ENCODE measurements at places on chromosomes 3 and 15.
A peak's percentile ranks its signal among the peaks of the same experiment; 100 is the strongest.

- peak; percentile 67 for DNase-seq
Measured at GRCh38 chr15:48962662-48963523, 826 bp downstream of the SHC4 start.

GRCh38 chr3:57000012-57000411 lies 60.5 kb upstream of the SPATA12 start:
- DNase-seq = no peak

DNA sequence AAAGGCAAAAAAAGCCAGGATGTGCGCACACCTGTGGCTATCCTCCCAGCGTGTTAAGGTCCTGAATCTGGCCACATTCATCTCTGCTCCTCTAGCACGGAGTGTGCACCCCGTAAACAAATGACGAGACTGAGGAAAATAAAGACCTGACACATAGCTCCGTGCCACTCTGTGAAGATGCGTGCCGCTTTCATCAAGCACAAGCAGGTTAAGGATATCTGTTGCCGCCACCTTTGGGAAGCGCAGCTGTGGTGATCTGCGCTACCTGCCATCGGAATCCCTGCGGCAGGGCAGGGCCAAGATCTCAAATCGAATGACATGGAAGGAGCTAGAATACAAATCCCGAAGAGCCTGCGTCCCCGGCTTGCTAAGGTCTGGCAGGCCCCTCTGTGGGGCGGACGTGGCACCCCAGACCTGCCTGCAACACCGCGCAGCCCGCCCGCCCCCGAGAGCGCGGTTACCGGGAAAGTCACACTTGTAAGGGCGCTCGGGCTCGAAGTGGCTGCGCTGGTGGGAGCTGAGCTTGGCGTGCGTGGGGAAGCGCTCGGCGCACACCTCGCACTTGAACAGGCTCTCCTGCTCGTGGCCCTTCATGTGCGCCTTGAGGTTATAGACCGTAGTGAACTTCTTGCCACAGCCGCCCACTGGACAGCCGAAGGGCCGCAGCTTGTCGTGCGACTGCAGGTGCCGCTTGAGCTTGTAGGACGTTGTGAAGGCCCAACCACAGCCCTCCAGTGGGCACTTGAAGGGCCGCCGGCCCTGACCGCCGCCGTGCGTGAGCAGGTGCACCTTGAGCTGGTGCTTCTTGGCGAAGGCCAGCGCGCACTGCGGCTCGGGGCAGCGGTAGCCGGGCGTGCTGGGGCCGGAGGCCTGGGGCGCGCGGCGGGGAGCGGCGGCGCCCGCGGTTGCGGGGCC lies 936 bp downstream of the ZXDC start:
- DNase-seq = peak; percentile 53

- DNase-seq = no peak
Measured at GRCh38 chr3:183410280-183410679, 18.1 kb downstream of the MCF2L2 start.

GRCh38 chr15:22786868-22787698 lies 639 bp downstream of the NIPA1 start:
- DNase-seq = peak; percentile 49

- peak; percentile 90 for DNase-seq
Measured at GRCh38 chr15:51731549-51732267, 5.7 kb downstream of the LYSMD2 start.

- DNase-seq = no peak
Measured at GRCh38 chr3:185508335-185508991, 9.6 kb upstream of the TMEM41A start.

DNA sequence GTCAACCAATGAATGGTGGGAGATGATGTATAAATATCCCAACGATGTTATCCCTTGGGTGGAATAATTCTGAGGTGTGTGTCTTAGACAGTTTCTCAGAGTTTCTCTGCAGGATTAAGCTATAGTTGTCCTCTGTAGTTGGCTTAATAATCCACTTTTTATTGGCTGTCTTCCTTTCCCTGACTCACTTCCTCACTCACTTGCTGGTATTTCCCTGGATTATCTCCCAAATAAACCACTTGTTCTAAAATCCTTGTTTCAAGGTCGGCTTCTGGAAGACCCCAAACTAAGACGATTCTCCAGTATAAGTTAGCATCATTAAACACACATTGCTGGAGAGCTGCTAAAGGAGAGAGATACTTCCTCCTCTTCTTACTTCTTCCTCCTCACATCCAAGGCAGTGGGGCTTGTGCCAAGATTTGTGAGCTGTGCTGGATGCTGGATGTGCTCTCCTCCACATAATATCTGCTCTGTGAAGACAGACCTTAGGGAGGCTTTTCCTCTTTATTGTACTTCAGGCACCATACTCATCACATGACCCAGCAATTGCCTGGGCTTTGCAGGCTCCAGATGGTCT lies 22.5 kb upstream of the ROPN1 start:
- no peak for DNase-seq

- DNase-seq = no peak
Measured at GRCh38 chr15:62089616-62090015, 22.8 kb downstream of the C2CD4A start.

GRCh38 chr3:186021673-186022362 lies 84.0 kb upstream of the TRA2B start:
- DNase-seq = peak; percentile 93

DNA sequence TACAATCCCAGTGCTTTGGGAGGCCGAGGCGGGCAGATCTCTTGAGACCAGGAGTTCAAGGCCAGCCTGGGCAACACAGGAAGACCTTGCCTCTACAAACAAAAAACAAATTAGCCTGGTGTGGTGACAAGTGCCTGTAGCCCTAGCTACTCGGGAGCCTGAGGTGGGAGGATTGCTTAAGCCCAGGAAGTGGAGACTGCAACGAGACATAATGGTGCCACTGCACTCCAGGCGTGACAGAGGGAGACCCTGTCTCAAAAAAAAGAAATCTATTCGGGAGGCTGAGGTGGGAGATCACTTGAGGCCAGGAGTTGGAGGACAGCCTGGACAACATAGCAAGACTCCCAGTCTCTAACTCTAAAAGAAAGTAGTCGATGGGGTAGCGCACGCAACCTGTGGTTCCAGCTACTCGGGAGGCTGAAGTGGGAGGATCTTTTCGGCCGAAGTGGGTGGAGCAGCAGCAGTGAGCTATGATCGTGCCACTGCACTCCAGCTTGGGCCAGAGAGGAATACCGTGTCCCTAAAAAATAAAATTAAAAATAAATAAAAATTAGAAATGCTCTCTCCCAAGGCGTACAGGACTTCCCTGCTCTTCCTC lies 775 bp downstream of the C3orf33 start:
- peak; percentile 18 for DNase-seq

- DNase-seq = peak; percentile 86
Measured at GRCh38 chr15:94119923-94120775, 111.2 kb upstream of the MCTP2 start.

- DNase-seq = no peak
Measured at GRCh38 chr3:22568285-22568684, 634.8 kb upstream of the UBE2E2 start.

- no peak for DNase-seq
Measured at GRCh38 chr15:42729409-42729808, 7.5 kb downstream of the CDAN1 start.

GRCh38 chr3:127262533-127262932 lies 25.3 kb downstream of the PRR20G start:
- DNase-seq = no peak

DNA sequence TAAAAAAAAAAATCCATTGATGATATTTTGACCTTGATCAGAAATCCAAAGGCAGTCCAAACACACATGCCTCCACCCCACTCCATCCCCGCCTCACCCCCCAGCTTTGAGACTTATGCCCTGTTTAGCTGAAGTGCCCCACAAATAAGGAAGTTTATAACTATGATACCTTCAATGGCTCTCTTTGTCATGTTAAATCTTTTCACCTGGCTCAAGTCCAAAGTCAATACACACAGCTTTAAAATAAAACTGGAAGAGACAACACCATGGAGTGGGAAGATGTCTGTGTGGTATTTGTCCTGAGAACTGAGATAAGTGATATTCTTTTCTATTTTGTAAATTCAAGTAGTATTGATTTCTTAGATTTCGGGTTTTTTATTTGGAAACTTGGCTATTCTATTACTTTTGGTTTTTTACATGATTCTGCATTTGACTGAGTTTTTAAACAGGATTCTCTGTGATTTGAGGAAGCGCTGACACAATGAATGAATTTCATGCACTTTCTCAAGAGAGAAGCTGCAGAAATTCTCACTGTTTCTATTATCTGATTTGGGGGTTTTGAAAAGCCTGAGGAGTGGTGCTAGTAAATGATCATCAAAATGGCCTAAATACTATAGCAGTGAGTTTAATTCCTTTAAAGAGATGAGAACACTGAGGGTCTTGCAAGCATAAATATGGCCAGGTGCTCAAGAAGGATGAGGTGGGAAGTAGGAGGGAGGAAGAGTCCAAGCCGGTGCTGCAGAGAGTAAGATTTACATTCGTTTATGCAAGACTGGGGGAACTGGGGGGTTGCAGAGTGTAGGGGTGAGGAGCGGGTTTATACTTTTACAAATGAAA lies 5.2 kb downstream of the FOXB1 start:
- no peak for DNase-seq

GRCh38 chr3:170558427-170558826 lies 27.4 kb downstream of the SLC7A14 start:
- no peak for DNase-seq

DNA sequence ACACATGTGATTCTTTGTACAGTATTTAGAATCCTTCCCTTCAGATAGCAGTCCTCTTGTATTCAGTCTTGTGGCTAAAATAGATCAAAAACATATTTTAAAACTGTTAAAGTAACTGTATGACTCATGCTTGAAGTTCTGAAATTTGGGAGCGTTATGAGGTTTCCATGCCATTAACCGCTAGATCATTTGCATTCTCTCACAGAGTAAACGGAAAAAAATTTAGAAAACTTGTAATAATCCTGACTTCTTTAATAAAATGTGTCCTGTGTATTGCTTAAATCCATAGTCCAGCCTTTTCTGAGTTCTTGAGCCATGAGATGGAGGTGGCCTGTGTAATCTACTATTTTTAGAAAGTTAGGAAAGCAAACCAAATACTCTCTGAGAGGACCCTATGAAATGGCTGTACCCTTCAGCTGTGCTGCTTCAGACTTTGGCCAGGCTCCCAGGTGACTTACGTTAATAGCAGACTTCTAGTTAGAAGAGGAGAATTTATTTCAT lies 33.8 kb downstream of the MBNL1 start:
- DNase-seq = peak; percentile 87

DNA sequence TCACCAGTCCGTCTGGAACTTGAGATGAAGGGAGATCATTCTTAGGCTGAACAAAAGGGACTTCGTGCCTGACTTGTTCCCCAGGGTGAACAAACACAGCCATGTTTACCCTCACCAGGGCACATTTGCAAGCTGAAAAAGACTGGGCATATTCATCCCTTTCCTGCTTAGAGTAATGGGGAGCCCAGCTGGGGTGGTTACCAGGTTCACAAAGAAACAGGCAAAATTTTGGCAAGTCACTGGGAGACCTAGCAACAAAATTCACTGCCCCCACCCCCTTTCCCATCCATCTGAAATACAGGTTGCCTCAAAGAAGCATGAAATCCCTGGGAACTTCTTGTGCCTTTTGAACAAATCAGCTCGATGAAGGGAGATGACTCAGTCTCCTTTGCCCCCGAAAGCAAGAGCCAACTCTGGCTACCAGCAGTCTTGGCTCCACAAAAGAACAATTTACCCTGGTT lies 775.0 kb downstream of the SQOR start:
- no peak for DNase-seq

DNA sequence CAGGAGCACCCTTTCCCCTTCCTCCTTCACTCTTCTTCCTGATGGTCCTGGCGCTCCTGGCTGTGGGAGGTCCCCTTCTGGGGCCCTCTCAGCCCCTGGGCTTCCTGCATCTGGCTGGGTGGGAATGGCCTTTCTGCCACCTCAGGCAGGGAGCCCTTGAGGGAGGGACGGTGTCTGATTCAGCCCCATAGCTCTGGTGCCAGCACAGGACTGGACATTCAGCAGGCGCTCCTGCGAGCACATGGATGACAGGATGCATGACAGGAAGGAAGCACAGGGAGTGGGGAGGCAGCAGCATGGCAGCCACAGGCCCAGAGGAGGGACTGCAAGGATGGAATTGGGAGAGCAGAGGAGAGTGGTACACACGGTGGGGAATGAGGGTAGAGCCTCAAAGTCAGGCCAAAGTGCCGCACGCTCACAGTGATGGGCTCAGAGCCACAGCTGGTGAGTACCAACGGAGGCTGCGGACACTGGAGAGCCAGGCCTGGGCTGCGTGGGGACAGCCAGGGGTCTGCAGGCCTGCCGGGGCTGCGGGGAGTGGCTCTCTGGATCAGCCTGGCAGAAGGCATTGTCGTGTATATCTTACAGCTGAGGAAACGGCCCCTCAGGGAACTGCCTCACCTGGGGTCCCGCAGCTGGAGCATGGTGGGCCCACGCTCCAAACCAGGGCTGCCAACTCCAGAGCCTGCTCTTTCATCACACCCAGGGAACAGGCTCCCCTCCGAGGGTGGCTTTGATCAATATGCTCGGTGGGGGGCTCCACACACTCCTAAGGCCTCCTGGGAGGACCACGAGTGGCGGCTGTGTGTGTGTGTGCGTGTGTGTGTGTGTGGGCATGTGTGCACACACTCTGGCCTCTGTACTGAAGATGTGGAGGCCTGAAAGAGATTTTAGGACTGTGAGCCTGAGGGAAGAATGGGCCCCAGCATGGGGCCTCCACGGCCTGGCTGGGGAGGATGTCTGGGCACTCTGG lies 51.4 kb upstream of the CTSH start:
- DNase-seq = no peak

- peak; percentile 73 for DNase-seq
Measured at GRCh38 chr15:47331829-47332393, 385.4 kb upstream of the SEMA6D start.

DNA sequence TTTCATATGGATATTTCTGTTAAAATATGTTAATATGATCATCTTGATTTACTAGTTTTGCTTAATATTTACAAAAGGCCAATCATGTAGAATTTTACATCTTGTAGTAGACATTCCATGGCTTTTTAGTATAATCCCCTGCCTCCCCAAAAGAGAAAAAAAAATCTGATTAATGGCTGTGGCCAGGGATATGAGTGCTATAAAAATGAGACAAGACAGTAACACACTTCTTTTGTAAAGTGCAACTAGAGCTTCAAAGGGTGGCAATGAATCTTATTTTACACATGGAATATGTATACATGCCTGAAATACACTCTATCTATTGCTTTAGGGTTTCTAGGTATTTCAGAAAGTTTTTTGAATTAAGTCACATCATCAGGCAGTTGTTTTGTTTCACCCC lies 112.2 kb upstream of the NANOGP8 start:
- DNase-seq = no peak

DNA sequence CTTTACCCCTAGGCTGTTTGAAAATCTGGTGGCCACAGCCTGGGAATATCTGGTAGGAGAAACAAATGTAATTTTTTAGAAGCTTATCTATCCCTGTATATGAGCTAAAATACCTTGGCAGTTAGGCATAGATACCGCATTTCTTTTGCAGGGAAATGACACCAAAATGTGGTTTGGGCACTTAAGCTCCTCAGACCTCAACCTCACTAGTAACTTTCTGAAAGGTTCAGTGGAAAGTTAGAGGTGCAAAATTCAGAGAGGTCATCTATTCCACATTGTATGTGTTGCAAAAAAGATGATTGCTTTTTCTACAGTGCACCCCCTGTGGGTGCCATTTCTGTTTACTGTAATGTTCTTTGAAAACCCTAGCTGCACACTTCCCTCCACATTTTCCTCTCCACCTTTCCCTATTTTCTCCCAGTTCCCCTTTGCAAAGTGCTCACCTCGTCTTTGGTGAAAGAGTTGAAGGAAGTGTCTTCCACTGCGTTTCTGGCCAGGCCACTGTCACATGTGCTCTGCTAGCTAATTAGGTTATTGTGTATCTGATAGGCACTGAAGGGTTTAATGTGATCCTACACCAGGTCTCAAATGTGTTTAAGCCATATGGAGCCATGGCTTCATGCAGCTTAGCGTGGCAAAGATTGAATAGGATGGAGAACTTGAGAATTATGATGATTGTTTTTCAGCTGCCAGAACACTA lies 1.3 kb downstream of the SACM1L start:
- peak; percentile 22 for DNase-seq

- peak; percentile 32 for DNase-seq
Measured at GRCh38 chr15:40108061-40108854, 421 bp downstream of the BMF start.
